ENCODE measurements at places on chromosomes 3 and 15. TPM values are rescaled to one million over a fixed set of nuclear protein-coding genes. Genes with fewer than 3 reads are reported as not detected.

EIF1B gene
- 37.5 TPM for total RNA-seq

DNA sequence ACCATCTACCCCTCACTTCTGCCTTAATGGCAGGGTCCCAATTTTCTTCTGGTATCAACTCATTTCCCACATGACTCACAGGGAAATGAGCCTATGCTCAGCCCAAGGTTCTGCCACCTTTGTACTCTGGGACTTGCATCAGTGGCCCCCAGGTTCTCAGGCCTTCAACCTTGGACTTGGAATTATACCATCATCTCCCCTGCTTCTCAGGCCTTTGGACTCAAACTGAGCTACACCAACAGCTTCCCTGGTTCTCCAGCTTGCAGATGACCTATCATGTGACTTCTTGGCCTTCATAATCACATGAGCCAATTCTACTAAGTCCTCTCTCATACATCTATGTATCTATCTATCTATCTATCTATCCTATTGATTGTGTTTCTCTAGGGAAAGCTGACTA lies 149.5 kb downstream of the PLCH1 start:
- DNase-seq = no peak

COL6A5 gene
- total RNA-seq = not detected

MYLK gene
- 0.06 TPM for total RNA-seq

DNA sequence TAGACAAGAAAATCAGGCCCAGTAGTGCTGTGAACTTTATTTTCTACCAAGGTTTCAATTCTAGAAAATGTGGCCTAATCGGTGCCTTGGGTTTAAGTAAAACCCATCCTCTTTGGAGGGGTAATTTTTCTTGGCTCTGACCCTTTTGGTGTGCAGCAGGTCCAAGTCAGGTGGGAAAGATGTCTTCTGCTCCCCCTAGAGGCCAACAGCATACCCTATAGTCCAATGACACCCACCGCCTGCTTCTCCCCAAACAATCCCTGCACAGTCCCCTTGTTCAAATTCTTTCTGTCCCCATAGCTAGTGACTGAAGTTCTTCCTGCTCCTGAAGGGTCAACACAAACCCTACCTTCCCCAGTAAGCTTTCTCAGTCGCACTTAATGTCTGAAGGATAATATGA lies 261.8 kb upstream of the GOLGA6L4 start:
- DNase-seq = no peak

ZNF501 gene
- total RNA-seq = 1.5 TPM

DNA sequence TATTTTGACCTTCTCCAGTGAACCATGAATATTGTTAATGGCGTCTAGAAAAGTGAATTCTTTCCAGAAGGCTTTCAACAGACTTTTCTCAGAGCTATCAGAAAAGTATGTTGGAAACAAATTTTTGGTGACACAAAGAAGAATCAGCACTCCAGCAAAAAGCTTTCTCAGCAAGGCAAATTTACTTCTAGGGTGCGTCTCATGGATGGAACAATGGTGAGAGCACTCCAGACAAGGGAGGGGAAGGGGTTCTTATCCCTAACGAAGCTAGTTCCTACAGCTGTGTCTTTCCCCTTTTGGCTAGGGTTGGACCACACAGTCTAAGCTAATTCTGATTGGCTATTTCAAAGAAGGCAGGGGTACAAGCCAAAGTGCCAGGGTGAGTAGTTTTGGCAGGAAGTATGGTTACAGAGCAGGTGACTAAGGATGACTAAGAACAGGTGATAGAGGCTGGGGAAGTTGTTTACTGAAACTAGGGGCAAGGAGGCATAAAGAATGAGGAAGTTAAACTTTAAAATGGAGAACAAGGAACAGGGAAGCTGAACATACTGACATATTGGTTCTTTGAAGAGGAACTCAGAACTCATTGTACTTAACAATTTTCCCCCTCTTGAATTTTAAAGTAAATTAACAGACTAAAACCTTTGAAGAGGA lies 959.8 kb downstream of the NAALADL2 start:
- no peak for DNase-seq

DNA sequence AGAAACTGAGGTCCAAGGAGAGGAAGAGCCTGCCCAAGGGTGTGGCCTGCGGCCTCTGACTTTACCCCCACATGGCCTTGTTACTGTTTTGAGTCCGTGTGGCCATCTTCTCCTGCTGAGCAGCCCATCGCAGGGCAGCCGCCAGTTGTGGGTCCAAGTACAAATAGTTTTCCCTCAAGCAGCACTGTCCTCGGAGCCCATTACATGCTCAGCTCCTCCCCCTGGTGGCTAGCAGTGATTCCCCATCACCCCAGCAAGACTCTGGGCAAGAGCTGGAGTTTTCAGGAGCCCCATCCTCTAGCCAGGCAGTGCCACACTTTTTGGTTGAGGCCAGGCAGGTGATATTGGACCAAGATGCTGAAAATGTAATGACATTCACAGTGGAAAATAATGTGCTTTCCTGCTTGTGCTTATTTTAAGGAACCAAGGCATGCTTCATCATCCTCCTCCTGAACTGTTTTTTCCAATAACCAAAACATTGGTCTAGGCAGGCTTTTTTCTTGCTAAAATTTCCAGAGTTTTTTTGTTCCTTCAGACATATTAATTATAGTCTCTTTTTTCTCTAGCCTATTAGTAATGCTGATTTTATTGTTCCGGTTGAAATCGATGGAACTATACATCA lies 23.2 kb upstream of the VILL start:
- peak; percentile 71 for DNase-seq

DNA sequence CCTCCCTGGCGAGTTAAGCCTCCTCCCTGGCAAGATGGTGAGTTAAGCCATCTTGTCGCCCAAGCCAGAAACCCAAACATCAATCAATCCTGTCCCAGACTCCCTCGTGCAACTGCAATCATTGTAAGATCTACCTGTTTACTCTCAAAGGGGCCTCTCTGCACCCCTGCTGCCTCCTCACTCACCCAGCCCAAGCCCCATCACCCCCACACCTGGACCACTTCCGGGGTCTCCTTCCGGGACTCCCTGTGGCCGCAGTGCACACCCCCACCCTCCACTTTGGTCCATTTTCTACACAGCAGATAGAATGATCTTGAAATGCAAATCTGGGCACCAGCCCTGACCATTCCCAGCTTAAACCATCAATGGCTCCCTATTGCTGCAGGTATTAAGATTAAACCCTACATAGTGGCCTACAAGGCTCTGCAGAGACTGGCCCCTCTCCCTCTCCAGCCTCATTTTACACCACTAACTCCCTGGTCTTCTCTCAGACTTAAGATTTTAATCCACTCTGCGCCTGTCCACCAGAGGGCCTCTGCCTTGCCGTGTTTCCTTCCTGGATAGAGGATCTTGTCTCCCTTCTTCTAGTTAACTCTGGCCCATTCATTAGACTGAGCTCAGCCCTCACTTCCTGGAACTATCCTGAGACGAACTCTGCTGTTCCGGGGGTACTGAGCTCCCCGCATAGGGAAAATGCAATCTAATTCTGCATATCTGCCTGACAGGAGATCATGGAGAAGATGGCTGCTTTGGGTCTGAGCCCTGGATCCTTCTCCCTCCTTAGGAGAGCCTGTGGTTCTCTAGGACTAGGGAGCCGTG lies 41.9 kb upstream of the SLC6A1 start:
- DNase-seq = no peak

ZNF445 gene
- total RNA-seq = 24.9 TPM

GRCh38 chr3:187762792-187763191 lies 17.5 kb upstream of the BCL6 start:
- no peak for DNase-seq

TM4SF4 gene
- total RNA-seq = not detected

DNA sequence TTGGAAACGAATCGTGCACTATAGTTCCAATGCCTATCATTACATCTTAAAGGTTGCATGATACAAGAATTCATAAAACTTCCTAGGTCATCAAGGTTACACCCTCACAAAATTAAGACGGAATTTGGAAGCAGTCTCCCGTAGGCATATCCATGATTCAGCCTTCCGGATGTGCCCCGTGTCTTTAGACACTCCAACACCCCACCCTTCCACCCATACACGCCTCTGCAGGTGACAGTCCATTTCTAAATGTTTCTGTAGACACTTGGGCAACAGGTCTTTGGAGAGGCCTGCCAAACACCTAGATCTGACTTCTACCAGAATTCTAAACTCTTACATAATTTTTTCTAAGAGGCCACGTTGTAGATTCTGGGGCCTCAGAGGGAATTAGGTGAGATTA lies 49.8 kb downstream of the LDHAL6B start:
- DNase-seq = no peak

DNA sequence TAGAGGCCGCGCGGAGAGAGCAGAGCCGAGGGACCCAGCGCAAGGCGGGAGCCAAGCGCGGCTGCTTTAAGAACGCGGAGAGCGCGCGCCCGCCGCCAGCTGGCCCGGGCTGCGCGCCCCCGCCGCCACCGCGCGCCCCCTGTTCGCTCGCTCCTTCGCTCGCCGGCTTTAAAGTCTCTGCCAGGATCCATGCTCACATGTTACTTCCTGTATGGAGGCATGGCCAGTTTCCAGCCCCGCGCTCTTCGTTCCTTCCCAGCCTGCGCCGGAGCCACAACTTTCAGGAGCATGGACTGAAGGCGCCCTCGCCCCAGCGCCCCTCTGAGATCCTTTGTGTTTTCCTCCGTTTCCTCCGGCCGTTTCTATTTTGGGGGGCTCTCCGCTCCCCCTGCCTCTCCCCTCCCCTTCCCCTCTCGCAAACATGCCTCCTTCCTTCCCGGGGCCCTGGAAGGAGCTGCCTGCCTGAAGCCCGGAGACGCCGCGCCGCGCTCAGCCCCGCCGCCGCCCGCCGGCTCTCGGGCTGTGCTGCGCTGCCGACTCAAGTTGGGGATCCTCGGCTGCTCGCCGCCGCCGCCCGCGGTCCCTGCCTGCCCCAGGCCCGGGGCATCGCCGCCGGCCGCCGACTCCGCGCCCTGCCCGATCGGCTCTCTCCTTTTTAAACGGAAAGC lies at the start of gene PTPRG:
Gene PTPRG (plus strand): TSS at position 198 of the 668 bp plus-strand sequence. CDS start 717 bp downstream, outside the sequence.
- DNase-seq = peak; percentile 19

- DNase-seq = no peak
Observed at GRCh38 chr3:36206956-36207580, 173.2 kb upstream of the STAC start.

GRCh38 chr3:63328365-63328764 lies 50.3 kb downstream of the SYNPR start:
- no peak for DNase-seq

DNA sequence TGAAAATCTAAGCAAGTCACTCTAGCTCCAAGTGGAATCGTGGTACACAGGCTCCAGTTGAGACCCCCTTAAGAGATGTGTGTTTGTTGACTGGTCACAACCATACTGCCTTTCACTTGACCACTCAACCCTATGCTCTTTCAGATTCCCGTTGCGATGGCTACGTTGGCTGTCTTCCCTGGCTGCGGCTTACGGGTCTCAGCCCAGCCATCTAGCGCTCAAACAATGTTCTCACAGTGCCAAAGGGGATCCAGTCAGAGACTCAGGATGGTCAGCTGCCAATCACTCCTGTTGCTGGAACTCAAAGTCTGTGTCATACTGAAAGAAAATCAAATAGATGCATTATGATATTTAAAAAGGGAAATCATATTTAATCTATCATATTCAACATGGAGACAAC lies 237.6 kb downstream of the ITPR1 start:
- no peak for DNase-seq

DNA sequence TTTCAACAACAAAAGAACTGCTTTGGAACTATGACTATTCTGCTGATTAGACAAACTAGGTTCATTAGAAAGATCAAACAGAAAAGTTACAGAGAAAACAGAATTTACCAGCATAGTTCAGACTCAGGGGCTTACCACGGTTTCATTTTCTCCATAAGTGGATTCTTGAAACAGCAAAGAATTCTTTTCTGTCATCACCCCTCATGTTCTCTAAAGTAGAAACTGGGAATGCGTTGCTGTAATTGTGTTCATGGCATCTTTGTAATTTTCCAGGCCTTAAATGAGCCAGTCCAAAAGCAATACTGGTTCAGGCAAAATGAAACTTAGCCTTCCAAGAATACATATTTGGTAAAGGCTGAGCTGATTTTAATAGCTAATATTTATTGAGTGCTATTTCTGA lies 287.8 kb downstream of the CHL1 start:
- no peak for DNase-seq

- DNase-seq = no peak
Observed at GRCh38 chr15:64611085-64611725, 150.8 kb downstream of the ZNF609 start.

DNA sequence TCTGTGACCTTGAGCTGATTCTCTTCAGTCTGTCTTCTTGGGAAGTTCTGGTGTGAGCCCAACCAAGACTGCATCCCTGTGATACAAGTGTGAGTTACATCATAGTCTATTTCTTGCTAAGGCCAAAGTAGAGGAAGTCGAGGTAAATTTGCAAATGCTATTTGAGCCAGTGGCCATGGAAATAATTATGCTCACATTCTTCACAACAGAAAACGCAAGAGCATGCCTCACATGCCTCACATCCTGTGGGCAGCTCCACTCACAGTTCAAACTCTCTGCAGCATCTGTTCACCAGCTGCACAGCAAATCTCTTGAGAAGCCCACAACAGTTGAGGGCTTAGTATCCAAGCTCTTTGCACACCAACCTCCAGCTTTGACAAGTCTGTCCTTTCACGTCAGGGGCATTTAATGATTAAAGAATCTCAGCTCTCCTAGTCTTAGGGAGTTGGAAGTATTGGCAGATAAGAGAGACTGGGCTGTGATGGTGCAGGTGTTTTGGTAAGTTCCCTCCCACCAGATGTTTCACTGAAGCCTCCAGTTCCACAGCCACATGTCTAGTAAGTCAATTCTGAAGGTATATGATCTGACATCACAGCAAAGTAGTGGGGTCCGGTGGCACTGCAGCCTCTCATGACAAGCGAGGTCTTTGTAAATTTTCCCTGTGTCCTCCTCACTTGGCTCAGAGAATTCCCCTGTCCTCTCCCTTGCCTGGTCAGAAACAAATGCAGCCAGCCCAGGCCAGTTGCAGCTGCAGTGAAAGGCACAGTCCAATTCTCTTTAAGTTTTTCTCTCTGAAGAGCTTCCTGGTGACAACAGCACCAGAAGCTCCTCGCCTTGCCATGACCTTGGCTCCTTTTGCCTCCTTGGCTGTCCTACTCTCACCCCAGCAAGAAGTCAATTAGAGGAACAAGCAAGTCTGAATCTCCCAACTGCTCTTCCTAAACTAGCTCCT lies 166.1 kb downstream of the SSR3 start:
- no peak for DNase-seq

LEKR1 gene
- 0.47 TPM for total RNA-seq

DNA sequence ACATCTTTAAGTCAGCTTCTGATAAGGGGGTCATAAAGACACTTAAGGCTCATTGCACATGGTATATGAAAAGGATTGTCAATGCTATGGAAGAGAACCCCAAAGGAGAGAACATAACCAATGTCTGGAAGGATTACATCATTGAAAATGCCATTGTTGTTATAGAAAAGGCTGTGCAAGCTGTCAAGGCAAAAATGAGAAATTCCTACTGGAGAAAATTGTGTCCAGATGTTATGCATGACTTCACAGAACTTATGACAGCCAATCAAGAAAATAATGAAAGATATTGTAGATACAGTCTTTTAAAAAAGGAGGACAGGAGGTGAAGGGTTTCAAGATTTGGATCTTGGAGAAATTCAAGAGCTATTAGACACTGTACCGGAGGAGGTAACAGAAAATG lies 96.3 kb upstream of the MBNL1 start:
- DNase-seq = no peak

THAP10 gene
- total RNA-seq = not detected

CCK gene
- total RNA-seq = not detected

Data from activated CD4-positive, alpha-beta T cell treated with anti-CD3 and anti-CD28 coated beads, Interleukin-2, amount 10 ng/mL, durations not matched to agents 7 days and 5 days (primary cell).